ENCODE measurements at places on chromosomes 7 and 10.

- DNase-seq = no peak
Measured at GRCh38 chr7:86477343-86477935, 166.3 kb upstream of the GRM3 start.

GRCh38 chr10:109156396-109156795 lies 766.9 kb downstream of the XPNPEP1 start:
- DNase-seq = no peak

- no peak for DNase-seq
Measured at GRCh38 chr7:7231865-7232264, 49.5 kb downstream of the C1GALT1 start.

DNA sequence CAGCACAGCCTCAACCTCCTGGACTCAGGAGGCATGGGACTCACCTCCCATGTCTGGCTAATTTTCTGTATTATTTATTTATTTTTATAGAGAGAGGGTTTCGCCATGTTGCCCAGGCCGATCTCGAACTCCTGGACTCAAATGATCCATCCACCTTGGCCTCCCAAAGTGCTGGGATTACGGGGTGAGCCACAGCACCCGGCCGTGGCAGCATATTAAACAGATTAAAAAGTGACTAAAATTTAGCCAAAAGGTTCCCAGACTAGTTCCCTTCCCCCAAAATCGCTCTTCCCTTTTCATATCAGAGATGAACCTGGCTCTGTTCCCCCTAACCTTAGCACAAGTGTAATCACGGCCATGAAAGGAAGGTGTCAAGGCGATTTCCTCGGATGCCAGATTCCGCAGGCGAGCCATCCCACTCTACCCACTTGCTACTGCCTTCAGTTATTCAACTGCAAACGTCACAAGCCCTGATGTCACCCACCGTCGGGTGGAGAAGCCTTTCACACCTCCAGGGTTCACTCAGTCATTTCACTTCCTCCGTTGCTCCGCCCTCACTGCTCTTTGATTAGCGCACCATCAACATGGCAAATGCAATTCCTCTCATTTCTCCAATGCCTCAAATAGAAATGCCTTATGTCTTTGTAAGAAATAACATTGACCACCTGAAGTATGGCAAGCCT lies 104.7 kb upstream of the RHEB start:
- no peak for DNase-seq

- DNase-seq = no peak
Measured at GRCh38 chr10:121788115-121788514, 139.7 kb downstream of the ATE1 start.

GRCh38 chr10:93680412-93681047 lies 21.9 kb downstream of the FRA10AC1 start:
- DNase-seq = peak; percentile 78

GRCh38 chr10:127736915-127737562 lies at the start of gene FOXI2:
Gene FOXI2 (plus strand): TSS chr10:127737185. CDS start chr10:127737274, 89 bp downstream.
- peak; percentile 8 for DNase-seq

DNA sequence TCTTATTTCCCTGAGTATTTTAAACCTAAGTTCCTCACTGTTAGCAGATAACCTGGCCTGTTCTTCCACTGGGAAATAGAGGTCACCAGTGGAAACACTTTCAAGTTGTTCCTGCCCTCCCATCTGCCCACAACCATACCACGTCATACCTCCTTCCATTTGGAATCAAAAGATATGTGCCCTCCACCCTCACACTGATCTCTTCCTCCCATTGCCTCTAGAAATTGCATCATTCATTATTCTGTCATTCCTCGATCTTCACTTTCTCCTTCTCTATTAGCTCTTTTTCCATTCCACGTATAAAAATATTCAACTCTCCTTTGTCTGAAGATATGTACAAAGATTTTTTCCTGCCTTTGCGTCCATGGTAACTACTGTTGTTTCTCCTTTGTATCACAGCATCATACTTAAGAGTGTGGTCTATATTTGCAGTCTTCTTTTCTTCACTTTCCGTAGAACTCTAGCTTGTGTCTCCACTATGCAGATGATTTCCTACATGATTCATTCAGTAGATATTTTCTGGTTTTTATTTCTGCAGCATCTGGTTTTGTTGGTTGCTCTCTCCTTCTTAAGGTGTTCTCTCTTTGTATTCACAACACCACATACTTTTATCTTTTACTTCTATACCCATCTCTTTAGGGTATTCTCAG lies 312.3 kb downstream of the REEP3 start:
- no peak for DNase-seq

- no peak for DNase-seq
Measured at GRCh38 chr10:86520871-86521677, 518 bp downstream of the WAPL start.

- DNase-seq = peak; percentile 64
Measured at GRCh38 chr7:26153823-26154783, 2.1 kb downstream of the NFE2L3 start.

DNA sequence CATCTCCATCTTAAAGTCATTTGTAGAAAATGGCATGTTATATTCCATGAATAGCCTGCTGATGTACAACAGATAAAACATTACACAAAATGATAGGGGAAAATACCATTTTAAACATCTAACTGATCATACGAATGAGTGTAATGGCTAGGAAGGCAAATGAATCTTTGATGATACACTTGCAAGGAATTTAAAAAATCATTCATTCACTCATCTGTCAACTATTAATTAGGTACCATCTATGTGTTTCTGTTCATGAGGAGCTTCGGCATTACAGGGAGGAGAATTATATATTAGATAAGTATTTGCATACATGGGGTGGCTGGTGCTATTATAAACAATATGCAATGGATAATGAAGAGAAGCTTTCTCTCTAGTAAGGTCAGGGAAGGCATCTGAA lies 183.7 kb downstream of the CACNB2 start:
- DNase-seq = no peak

GRCh38 chr7:111788286-111789047 lies 226.2 kb upstream of the IMMP2L start:
- DNase-seq = no peak

DNA sequence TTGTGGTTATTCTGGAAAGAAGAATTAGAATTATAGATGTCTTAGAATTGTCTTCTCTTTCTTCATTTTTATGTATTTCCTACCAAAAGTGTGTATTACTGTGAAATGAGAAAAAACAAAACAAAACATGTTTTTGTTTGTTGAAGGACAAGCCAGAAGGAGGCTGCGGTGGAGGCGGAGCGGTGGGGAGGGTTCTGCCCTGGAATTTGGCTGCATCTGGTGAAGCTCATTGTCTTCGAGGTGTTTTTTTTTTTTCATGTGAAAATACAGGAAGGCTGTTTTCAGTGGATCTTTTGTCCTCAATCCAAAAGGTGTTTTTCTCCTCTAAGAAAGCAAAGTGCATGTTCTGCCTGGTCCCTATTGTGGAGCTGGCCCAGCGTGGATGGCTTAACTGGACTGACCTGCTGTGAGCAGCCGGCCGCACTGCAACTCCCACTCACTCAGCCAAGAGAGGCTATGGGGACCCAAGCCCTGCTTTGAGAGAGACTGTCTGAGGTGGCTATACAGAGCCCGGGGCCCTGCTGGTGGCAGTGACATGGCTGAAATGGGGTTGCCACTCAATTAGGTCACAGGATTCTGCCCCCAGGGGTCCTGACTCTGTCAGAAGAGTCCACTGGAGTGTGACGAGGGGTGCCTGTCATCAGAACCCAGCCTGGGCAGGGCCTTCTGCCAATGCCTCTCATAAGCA lies 184.9 kb upstream of the MKI67 start:
- DNase-seq = no peak

GRCh38 chr10:51834548-51834947 lies 135.2 kb upstream of the CSTF2T start:
- no peak for DNase-seq

- no peak for DNase-seq
Measured at GRCh38 chr10:29473406-29474100, 161.2 kb downstream of the SVIL start.
